AG04449 (cell line): ENCODE measurements at places on chromosomes 3 and 15.
A peak's percentile ranks its signal among the peaks of the same experiment; 100 is the strongest.

GRCh38 chr3:169104972-169105371 is 558.5 kb downstream of the MECOM start:
- DNase-seq: no peak

- peak; percentile 72 for DNase-seq
Observed at GRCh38 chr3:29286478-29287240, 5.8 kb downstream of the RBMS3 start.

- DNase-seq: no peak
Observed at GRCh38 chr15:65287520-65287855, 805 bp upstream of the PARP16 start.

DNA sequence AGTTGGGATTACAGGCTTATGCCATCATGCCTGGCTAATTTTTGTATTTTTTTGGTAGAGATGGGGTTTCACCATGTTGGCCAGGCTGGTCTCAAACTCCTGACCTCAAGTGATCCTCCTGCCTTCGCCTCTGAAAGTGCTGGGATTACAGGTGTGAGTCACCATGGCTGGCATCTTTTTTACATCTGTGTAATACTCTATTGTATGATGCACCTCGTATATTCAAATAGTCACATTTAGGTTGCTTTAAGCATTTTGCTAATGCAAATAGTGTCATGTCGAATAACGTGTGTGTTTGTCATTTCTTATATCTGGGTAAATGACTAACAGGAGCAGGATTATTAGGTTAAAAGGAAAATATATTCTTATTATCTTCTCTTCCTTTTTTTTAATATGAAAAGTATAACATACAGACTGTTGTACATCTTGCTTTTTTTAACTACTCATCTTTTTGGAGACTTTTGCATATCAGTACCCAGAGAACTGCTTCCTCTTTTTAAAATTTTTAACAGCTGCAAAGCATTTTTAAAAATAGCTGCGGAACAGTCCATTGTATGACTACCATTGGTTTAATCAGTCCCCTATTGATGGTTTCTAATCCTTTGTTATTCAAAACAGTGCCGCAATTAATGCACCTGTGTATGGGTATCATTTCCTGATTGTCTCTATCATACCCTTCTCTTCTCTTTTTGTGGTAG is 13.4 kb downstream of the SCAMP5 start:
- no peak for DNase-seq

- no peak for DNase-seq
Observed at GRCh38 chr15:66646308-66646707, 55.7 kb upstream of the SMAD6 start.
